ENCODE measurements at places on chromosomes 3 and 15. TPM values are rescaled to one million over a fixed set of nuclear protein-coding genes. Genes with fewer than 3 reads are reported as not detected.

The TMCO5A gene
- total RNA-seq, result not detected

The SYNPR gene
- total RNA-seq, result not detected

The DAG1 gene
- 122 TPM for total RNA-seq

The SNX22 gene
- total RNA-seq, result 0.13 TPM

The GOLGA8M gene
- 0.57 TPM for total RNA-seq

The SHC4 gene
- total RNA-seq, result 3.0 TPM

The GOLGA6L4 gene
- total RNA-seq, result 1.2 TPM

The IDH2 gene
- 31.8 TPM for total RNA-seq

The ITPKA gene
- 1.2 TPM for total RNA-seq

The CPN2 gene
- total RNA-seq, result 0.35 TPM

The FOXB1 gene
- total RNA-seq, result not detected

The SERPINI2 gene
- not detected for total RNA-seq

The FYCO1 gene
- 28.0 TPM for total RNA-seq

The SLC27A2 gene
- 1.4 TPM for total RNA-seq

The FANCI gene
- 21.3 TPM for total RNA-seq

The SLC51B gene
- not detected for total RNA-seq

The CLDN16 gene
- total RNA-seq, result 0.40 TPM

The SI gene
- total RNA-seq, result not detected

The NAALADL2 gene
- 12.6 TPM for total RNA-seq

The SCAMP5 gene
- 7.1 TPM for total RNA-seq

The EIF5A2 gene
- total RNA-seq, result 30.5 TPM

The GPR87 gene
- not detected for total RNA-seq

The GOLGA8T gene
- total RNA-seq, result not detected

The MUC20 gene
- total RNA-seq, result not detected

The PRSS50 gene
- not detected for total RNA-seq

The CYP1A2 gene
- total RNA-seq, result not detected

The TRPM1 gene
- not detected for total RNA-seq

The PLIN1 gene
- not detected for total RNA-seq

The LAMB2 gene
- total RNA-seq, result 508 TPM

The NR1I2 gene
- total RNA-seq, result not detected

The GMNC gene
- 0.15 TPM for total RNA-seq

The TGM5 gene
- total RNA-seq, result not detected
